Stimulated activated CD4-positive, alpha-beta T cell treated with anti-CD3 and anti-CD28 coated beads, Interleukin-1b, Interleukin-23, amount 100 ng/mL, for 1 hour (primary cell): ENCODE measurements at places on chromosomes 2 and 18.

DNA sequence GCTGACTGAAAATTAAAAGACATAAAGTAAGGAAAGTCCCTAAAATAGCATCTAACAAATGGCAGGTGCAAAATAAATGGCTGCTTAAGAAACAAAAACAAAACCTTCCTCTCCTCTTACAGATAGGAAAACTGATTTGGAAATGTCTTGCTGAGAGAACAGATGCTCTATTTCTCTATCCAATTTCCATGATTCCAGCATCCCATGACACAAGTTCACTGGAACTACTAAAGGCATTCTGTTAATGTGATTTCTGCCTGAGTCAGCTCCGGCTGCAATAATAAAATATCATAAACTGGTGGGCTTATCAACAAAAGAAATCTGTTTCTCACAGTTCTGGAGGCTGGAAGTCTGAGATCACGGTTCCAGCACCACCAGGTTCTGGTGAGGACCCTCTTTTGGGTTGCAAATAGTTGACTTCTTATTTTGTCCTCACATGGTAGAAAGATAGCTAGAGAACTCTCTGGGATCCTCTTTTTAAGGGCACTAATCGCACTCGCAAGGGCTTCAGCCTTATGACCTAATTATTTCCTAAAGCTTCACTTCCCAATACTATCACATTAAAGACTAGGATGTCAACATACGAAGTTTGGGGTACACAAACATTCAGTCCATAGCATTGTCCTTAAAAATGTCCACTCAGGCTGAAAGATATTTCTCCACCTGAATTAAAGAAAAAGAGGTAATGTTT is 78.2 kb upstream of the GALNT3 start:
- DNase-seq = no peak

- DNase-seq = no peak
Measured at GRCh38 chr2:235560345-235560744, 66.5 kb downstream of the AGAP1 start.

DNA sequence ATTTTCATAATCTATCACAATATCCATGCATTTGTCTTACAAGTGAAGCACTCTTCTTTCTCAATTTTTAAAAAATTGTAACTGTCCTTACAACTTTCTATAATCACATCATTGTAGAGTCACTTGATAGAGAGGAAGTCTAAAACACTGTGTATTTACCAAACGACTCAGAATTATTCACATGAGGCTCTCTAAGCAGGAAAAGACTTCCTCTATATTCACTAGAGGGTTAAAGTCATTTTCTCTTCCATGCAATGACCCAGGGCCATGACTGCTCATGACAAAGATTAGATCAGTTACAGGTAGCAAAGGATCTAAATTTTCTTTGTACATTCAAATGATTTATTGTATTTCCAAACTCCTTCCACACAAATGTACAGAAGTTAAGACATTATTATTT is 9.0 kb upstream of the SLC1A4 start:
- no peak for DNase-seq

DNA sequence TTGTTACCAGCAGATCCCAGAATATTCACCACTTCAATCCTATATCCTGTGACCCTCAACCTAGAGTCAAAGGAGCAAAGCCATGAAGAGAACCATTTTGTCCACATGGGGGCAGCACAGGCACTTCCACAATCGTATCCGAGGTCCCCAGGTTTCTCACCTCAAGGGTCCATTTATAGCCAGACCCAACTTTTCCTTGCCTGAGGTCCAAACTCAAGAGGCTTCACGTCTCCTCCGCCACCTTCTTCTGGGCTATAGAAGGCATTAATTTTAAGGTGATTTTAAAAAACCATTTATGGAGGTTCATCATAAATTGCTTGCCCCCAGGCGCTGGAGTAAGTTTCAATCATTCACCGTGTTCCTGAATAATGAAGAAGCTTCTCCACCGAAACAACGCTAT is 111.6 kb upstream of the NABP1 start:
- peak; percentile 51 for DNase-seq

GRCh38 chr2:188527141-188527540 is 235.5 kb downstream of the GULP1 start:
- DNase-seq = no peak

GRCh38 chr18:43606795-43607194 is 329.5 kb upstream of the SYT4 start:
- DNase-seq = no peak

DNA sequence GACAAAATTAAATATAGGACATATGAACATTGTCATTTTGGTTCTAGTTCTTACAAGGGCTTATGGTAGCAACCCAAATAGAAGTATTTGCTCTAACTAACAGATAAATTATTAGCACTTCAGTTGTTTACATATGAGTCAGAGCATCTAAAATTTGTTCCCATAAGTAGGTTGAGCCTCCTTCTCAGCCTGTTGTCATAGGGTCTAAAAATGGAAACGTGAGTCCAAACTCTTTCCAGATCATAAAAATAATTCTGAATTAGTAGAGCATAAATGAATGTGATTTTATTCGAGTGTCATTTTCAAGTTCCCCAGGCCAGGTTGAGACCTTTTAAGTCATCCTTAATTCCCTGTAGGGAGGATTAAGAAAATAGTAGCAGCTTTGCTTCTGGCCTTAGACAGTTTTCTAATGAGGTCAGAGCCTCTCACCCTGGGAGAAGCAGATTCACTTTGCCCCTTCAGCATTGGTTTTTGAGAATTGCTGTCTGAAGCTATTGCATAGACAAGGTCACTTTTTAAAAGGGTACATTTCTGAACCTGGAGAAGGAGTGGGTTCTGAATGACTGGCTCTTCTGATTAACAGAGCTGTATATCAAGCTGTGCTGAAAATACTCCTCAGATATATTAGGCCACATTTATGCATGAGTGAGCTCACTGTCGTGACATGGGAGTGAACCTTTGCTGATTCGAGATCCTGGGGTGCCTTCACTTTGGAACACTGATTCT is 164.3 kb downstream of the NEDD4L start:
- DNase-seq = no peak

DNA sequence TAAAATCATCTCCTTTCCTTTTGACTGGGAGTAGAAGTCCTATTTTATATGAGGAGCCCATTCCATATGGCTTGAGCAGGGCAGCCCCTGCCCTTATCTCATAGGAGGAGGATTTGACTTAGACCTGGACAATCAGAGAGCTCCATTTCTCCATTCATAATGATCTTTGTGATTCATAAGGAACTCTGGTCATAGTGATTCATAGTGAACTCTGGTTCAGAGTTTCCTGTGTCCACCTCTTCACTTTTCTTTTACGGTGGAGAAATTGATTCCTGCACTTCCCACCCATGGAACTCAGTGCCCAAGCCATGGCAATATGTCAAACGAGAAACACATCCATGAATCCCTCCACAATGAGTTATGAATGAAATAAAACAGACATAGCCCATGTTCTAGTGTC is 12.8 kb upstream of the MYO3B start:
- no peak for DNase-seq

DNA sequence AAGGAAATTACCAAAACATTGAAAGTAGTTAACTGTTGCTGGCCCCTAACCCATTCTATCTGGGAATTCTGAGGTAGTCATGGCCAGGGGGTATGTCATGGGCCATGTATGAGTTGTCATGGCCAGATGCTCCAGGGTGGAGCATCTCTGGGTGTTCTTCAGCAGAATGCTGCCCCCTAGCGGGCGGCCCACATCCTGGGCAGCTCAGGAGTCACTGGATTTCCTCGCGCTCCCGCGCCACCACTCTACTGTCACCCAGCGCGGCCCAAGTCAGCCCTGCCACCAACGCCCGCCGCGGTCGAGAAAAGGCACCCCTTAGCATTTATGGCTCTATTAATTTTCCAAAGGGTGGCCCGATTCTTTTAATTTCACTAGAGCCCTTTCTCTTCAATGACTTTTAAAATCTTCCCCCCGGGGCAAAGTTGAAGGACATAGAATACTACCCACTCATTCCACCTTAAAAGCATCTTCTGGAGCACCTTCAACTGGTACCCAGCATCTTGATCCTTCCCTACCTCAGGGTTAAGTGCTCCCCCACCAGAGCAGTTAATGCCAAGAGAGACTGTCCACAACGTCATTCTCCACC is 41.6 kb downstream of the PKDCC start:
- DNase-seq = no peak

- no peak for DNase-seq
Measured at GRCh38 chr2:199749571-199749970, 101.4 kb downstream of the FTCDNL1 start.

DNA sequence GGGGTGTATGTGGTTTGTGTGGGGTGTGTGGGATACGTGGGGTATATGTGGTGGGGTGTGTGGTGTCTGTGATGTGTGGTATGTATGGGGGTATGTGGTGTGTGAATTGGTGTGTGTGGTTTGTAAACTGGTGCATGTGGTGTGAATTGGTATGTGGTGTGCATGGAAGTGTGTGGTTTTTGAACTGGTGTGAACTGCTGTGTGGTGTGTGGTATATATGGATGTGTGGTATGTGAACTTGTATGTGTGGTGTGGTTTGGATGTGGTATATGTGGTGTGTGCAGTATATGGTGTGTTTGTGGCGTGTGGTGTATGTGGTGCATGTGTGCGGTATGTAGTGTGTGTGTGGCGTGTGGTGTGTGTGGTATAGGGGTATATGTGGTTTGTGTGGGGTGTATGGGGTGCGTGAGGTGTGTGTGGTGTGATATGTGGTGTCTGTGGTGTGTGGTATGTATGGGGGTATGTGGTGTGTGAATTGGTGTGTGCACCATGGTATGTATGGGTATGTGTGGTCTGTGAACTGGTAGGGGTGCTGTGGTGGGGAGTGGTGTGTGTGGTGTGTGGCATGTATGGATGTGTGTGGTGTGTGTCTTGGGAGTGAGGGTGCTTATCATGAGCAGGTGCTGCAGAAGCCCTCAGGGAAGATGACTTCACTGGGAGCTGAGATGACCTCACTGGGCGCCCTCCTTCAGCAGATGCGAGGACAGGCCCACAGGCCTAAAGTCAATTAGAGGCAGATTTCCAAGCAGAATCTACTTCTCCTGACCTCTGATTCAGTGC is 209.6 kb upstream of the TNP1 start:
- no peak for DNase-seq

GRCh38 chr18:33836564-33836963 is 258.5 kb downstream of the ASXL3 start:
- DNase-seq = no peak

GRCh38 chr2:202261531-202261930 is 4.0 kb upstream of the NOP58 start:
- DNase-seq = no peak

DNA sequence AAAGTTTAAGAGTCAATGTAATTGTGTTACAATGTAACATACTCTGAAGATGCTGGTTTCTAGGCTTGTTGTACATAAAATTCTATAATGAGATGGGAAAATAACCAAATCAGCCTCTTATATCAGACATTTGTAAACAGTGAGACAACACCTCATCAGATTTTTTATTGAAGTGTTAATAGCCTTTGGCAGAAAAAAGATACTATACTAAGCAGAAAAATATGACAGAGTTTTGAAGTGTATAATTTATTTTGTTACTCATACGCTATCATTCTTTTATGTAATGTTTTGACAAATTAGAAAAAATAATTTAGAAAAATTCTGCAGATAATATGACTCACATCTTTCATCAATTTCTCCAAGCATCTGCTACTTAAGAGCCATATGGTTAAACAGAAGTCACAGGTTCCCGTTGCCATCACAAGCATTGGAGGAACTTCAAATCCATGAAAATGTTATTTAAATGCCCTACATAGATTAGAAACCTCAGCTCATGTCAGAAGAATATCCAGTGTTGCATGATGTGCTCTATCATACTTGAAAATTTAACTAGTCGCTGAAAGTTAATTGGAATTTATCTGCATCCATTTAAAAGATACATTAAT is 535.4 kb downstream of the LRP1B start:
- no peak for DNase-seq

- DNase-seq = no peak
Measured at GRCh38 chr2:236863729-236864126, 222.0 kb upstream of the COPS8 start.

- no peak for DNase-seq
Measured at GRCh38 chr2:169291517-169291916, 70.8 kb downstream of the LRP2 start.

GRCh38 chr18:11324510-11324909 is 175.1 kb upstream of the PIEZO2 start:
- no peak for DNase-seq

GRCh38 chr18:51151568-51152511 is 45.6 kb downstream of the MEX3C start:
- peak; percentile 61 for DNase-seq

GRCh38 chr2:113784823-113785744 is 28.6 kb upstream of the SLC35F5 start:
- no peak for DNase-seq

DNA sequence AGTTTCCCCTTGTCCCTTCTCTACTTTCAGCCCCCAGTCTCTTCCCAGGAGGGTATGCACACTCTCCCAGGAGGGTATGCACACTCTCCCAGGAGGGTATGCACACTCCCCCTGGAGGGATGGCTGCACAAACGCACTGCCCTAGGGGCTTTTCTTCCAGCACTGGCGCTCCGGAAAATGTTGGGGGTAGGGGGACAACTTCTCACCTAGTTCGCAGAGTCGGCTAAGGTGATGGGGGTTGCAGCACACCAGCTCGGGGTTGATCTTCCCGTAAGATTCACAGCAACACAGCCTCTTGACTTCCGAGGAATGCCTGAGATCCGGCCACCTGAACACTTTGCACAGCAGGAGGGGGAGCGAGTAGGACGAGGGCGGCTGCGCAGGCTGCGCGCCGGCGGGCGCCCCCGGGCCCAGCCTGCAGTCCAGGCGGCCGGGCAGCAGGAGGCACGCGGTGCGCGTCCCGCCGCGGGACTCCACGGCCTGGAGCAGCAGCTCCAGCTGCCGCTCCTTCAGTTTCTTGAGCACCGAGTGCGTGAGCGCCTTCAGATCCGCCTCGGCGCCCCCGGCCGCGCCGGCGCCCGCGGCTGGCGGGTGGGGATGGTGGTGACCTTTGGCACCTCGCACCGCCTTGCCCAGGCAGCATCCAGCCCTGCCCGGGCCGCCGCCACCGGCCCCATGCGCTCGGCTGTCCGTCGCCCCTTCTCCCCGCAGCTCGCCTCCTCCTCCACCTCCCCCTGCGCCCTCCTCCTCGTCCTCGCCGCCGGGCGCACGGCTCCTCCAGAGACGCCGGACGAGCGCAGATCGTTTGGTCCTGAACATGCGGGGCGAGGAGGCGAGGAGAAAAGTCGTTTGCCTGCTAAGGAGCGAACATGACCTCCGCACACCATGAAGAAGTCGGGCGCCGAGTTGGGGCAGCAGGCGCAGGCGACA is 894 bp downstream of the SMAD7 start:
- no peak for DNase-seq

GRCh38 chr2:164935118-164936101 is 19.9 kb downstream of the SLC38A11 start:
- no peak for DNase-seq

- no peak for DNase-seq
Measured at GRCh38 chr2:42324244-42324643, 36.8 kb downstream of the COX7A2L start.

GRCh38 chr2:31859959-31860358 is 150.8 kb downstream of the MEMO1 start:
- no peak for DNase-seq

GRCh38 chr2:69305712-69306392 is 81.2 kb downstream of the GFPT1 start:
- no peak for DNase-seq

GRCh38 chr2:40680547-40680946 is 228.7 kb upstream of the SLC8A1 start:
- no peak for DNase-seq
